ENCODE measurements at places on chromosomes 4 and X.

- DNase-seq = no peak
Observed at GRCh38 chrX:137574102-137574783, 8.3 kb downstream of the ZIC3 start.

- no peak for DNase-seq
Observed at GRCh38 chr4:73814679-73815078, 21.8 kb upstream of the CXCL6 start.

DNA sequence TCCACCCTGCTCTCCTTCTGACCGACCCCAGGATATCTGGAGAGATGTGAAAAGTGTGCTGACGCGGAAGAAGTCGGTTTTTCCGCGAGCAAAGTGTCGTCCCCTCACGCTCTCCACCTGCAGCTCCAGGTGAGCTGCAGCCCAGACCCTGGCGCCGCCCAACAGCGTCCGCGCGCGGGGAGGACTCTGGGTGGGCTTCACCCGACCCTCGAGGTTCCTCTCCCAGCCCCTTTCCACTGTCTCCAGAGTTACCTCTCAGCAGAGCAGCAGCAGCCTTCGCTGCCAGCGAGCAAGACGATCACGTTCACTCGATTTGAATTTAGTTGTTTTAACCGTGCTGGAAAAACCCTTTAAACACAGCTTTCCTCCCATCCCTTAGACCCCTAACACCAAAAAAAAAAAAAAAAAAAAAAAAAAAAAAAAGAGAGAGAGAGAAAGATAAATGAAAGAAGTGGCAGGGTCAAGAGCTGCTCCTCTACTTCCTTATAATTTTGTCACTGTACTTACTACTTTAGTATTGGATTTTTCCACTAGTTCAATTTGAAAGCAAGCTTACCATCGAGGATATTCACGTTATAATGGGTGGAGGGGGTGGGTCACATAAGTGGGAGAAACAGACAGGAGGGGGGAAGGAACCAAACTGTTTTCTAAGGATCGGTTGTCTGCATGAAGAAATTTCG, 758 bp upstream of the NR3C2 start:
- DNase-seq = no peak

GRCh38 chrX:31591355-31591754, 519.5 kb upstream of the FTHL17 start:
- no peak for DNase-seq

DNA sequence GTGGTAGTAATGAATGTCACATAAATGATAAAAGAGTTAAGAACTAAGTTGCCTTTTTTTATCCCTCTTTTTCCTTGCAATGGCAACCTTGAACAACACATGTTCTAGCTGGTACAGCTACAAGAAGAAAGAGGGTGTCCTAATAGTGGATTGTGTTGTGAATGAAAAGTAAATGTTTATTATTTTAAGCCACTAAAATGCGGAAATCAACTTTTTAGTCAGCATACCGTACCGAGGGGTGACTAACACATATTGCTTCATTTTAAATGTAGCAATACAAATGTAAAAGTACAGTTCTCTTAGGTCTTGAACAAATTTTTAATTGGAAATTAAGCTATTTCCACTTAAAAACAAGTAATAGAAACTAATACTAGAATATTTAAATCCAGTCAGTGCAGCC, 17.7 kb upstream of the AP1AR start:
- no peak for DNase-seq

DNA sequence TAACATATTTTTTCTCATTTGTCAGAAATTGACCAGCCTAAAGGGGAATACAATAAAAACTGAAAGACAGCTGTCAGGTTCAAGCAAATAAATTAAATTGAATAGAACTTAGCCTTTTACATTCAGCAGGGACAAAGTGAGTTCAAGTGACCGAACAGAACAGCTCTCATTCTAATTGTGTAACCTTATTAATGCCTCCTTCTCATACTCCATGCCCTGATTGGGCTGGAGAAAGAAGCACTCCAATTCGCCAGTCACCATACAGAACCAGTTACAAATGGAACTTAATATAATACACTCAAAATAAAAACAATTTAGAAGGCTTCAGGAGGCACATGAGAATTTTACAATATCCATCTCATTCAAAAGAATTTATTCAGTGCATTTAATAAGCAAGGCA, 8.0 kb downstream of the PPP3CA start:
- no peak for DNase-seq

- no peak for DNase-seq
Observed at GRCh38 chrX:119790977-119791436, 423 bp downstream of the RPL39 start.

- DNase-seq = no peak
Observed at GRCh38 chrX:141960578-141960977, 56.9 kb downstream of the MAGEC1 start.

DNA sequence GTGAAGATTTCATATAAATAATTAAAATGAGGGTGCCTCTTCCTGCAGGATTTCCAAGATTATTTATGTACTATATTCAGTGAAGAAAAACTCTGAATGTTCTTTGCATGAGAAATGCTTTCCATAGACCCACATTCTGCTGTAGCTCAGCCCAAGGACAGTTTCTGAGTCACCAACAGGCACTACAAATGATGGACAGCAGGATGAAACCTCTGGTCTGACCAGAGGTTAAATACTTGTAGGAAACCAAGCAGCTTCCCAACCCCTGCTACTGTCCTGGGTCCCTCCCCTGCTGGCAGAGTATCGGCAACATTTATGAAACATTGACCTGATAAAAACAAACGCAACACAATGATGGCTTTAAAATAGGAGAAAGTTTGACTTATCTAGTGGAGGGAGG, 73.1 kb downstream of the CXXC4 start:
- DNase-seq = no peak

- DNase-seq = no peak
Observed at GRCh38 chr4:77358315-77358928, 201.4 kb downstream of the CCNG2 start.

DNA sequence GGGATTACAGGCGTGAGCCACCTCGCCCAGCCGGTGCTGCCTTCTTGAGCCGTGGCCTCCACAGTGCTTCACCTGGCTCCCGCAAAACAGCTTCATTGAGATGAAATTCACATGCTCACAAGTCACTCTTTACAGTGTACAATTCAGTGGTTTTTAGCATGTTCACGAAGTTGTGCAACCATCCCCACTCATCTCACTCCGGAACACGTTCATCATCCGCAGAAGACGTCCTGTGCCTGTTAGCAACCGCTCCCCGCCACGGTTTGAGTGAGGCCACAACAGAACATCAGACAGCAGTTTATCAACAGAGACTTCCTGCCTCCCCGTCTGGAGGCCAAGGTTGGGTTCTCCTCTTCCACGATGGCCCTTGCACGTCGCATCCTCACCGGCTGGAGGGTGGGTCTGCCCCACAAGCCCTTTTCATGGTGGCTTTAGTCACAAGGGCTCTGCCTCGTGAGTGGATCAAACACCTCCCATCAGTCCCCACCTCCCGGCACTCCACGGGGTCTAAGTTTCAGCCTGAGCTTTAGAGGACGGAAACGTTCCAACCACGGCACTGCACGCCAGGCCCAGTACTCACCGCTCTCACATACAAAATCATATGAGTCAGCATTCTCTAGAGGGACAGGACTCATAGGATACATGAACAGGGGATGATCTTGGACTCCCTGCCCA, 29.6 kb upstream of the SPON2 start:
- DNase-seq = peak; percentile 79

GRCh38 chrX:116607776-116608175, 145.0 kb upstream of the CT83 start:
- DNase-seq = no peak

DNA sequence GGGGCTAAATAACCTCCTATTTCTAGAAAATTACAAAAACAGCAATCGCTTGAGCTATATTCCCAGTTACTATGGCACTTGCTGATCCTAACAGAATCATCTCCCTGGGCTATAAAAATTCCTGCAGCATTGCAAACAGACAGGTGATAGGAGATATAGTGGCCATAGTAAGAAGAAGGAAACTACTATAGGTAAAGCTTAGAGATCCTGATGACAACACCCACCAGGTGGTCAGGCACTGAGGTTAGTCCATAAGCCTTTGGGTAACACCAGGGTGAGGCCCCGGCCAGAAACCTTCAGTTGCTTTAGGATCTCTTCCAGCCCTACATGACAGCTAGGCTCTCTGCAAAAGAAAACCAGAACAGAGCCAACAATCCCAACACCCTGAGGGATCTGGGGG, 197.9 kb upstream of the PPP1R2C start:
- DNase-seq = no peak

DNA sequence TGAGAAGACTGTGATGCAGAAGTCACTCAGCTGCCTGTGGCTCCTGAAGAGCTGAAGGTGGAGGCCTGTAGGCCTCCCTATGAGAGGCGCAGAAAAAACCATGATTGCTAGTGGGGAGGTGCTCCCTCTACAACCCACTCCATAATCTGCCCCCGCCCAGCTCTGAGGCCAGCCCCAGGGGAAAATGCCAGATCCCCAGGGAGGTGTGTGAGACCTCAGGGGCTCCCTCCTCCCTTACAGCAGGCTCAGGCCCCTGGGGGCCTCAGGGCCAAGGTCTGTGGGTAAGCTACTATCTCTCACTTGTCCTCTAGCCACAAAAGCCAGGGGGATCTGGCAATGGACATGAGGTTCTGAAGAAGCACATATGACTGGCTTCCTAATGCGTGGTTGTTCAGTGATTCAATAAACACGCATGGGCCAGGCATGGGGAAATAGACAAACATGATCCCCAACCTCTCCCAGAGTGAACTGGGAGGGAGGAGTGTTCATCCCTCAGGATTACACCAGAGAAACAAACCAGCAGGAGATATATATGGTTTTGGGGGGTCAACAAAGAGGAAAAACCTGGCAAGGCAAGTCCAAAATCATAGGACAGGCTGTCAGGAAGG, 51.0 kb upstream of the MTM1 start:
- no peak for DNase-seq

- no peak for DNase-seq
Observed at GRCh38 chrX:149363965-149364364, 141.1 kb downstream of the IDS start.

DNA sequence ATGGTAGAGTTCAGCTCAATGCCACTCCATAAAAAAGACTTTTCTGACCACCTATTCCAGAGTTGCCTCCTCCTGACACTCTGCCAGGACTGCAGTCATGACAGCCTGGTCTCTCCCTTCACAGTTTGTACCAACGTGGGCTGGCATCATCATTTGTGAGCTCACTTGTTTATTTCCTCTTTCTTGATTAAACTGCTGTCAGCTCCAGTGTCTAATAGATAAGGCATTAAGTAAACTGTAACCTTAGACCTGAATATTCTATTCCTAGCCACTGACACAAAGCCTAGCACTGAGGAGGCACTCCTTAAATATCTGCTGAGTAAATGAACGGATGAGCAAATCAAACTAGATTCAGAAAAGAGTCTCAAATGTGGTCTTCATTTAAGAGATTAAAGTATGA, 48.7 kb downstream of the DDX60 start:
- no peak for DNase-seq

- DNase-seq = no peak
Observed at GRCh38 chrX:71815121-71815905, 52.2 kb downstream of the CXorf49B start.

GRCh38 chr4:82620126-82620735, 58.4 kb upstream of the TMEM150C start:
- no peak for DNase-seq

GRCh38 chr4:7506119-7506518, 71.4 kb upstream of the PSAPL1 start:
- DNase-seq = no peak

DNA sequence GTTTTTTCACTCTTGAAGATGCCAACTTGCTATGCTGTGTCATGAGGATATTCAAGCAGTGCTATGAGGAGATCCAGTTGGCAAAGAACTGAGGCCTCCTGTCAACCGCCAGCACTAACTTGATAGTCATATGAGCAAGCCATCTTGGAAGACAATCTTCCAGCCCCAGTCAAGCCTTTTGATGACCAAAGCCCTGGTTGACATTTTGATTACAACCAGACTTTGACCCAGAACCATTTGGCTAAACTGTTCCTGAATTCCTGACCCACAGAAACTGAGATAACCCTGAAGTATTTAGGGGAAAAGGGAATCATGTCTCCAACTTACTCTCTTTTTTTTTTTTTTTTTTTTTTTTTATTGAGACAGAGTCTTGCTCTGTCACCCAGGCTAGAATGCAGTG, 32.9 kb downstream of the UGDH start:
- DNase-seq = no peak

DNA sequence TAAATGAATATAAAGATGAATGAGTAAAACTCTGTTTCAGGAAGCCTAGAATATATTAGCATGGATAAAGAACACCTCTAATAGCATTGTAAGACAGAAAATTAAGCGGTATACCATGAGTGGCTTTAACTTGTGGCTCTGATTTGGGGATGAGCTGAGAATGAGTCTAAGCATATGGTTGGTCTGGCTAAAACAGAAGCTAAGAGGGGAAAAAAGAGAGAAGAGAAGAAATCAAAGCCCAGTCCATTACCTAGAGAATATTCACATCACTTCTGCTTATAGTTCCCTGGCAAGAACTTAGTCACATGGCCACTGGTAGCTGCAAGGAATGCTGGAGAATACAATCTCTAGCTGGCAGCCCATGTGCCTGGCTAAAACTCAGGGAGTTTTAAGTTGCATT, 414.5 kb downstream of the PRDM5 start:
- no peak for DNase-seq

GRCh38 chr4:117550085-117550484, 464.7 kb upstream of the TRAM1L1 start:
- no peak for DNase-seq

DNA sequence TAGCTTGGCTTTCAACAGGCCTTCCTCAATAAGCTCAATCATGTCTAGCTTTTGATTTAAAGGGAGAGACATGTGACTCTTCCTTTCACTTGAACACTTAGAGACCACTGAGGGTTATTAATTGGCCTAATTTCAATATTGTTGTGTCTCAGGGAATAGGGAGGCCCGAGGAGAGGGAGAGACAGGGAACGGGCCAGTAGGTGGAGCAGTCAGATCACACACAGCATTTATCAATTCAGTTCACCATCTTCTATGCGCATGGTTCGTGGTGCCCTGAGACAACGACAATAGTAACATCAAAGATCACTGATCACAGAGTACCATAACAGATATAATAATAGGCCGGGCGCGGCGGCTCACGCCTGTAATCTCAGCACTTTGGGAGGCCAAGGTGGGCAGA, 17.8 kb downstream of the ZNF81 start:
- DNase-seq = no peak

- DNase-seq = no peak
Observed at GRCh38 chr4:30600246-30601017, 119.7 kb upstream of the PCDH7 start.

GRCh38 chrX:12700745-12701144, 90.5 kb upstream of the PRPS2 start:
- DNase-seq = no peak

DNA sequence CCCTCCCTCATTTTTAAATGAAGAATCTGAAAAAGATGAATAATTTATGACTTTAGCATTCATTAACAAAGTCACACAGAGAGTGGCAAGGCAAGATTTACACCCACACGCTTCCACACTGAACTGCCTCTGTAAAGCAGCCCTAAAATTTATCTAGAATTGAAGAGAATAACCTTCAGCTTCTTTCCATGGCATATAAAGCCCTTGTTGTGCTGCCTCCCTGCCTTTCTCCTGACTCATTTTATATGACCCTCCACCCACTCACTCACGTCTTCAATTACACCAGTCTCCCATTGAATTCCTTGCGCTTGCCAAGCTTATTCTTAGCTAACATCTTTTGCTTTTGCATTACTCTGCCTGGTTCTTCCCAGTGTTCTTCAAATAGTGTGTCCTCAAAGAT, 2649.3 kb downstream of the PCDH7 start:
- no peak for DNase-seq

Measured in activated naive CD8-positive, alpha-beta T cell treated with anti-CD3 and anti-CD28 coated beads for 36 hours (primary cell).